ENCODE measurements at places on chromosomes 11 and 22. TPM values are rescaled to one million over a fixed set of nuclear protein-coding genes. Genes with fewer than 3 reads are reported as not detected.

The TIMP3 gene
- total RNA-seq, result 6.1 TPM

The OLFML1 gene
- total RNA-seq, result not detected

The SLC29A2 gene
- total RNA-seq, result 6.6 TPM

The PNPLA3 gene
- total RNA-seq, result 7.6 TPM

The PEX16 gene
- 23.4 TPM for total RNA-seq

GRCh38 chr11:103923451-103923931 lies 112.9 kb upstream of the DDI1 start:
- no peak for DNase-seq

- no peak for DNase-seq
Measured at GRCh38 chr11:110805756-110806155, 93.5 kb upstream of the ARHGAP20 start.

DNA sequence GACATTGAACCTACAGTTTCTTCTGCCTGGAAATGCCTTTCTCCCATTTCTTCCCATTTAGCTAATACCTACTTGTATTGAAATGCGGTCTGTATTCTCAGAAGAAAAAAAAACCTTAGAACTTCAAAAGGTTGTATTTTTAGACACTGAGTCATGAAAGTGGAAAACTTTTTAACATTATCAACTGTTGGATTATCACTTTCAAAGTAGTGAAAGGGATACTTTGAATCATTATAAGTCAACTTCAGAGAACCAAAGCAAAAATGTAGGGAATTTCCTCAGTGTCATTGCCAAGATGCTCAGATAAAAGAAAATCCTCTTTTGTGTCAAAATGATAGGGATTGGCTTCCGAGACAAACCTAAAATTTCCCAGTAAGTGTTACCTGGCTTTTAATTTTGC lies 6.6 kb downstream of the HOATZ start:
- DNase-seq, result no peak

GRCh38 chr22:23055449-23056179 lies 14.7 kb upstream of the GNAZ start:
- no peak for DNase-seq

- DNase-seq, result no peak
Measured at GRCh38 chr11:45926001-45926401, 3.5 kb downstream of the LARGE2 start.

- no peak for DNase-seq
Measured at GRCh38 chr11:89015614-89016013, 50.2 kb downstream of the GRM5 start.

DNA sequence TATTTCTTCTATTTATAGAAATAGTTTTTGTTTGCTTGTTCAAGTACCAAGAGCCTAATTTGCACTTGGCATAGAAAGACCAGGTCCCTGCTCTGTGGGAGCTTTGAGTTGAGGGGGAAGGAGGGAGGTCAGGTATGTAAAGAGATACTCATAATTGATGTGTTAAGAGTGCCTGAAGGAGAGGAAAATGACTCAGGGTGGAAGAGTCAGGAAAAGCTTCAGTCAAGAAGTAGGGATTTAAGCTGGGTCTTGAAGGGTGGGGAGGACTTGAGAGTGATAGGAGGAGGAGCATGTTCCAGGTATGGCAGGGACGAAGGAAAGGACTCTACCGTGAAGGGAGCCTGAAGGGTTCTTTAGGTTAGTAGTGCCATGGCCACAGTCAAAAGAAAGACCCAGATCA lies 9.0 kb downstream of the RBX1 start:
- no peak for DNase-seq

GRCh38 chr22:45830531-45831245 lies 146.3 kb downstream of the WNT7B start:
- DNase-seq, result no peak

GRCh38 chr11:79439410-79439885 lies 1.4 kb downstream of the TENM4 start:
- DNase-seq, result no peak

- DNase-seq, result no peak
Measured at GRCh38 chr11:91630916-91631673, 593.5 kb upstream of the FAT3 start.

DNA sequence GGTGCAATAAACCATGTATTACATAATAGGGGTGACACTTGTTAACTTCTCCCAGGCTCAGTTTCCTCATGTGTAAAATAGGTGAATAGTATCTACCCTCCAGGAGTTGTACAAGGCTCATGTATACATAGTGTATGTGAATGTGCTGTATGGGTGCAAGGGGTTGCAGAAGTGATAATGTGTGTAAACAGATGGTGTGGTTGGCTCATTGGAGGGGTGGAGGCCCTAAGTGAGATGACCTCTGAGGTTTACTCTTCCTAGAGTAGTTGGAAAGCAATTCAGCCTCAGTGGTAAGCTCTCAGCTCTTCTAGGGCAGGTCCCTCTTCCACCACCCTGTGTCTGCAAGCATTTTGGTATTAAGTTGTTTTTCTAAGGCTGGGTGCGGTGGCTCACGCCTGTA lies 102.4 kb downstream of the PTPRJ start:
- no peak for DNase-seq

GRCh38 chr11:61297746-61298145 lies 2.6 kb upstream of the VWCE start:
- peak; percentile 88 for DNase-seq

DNA sequence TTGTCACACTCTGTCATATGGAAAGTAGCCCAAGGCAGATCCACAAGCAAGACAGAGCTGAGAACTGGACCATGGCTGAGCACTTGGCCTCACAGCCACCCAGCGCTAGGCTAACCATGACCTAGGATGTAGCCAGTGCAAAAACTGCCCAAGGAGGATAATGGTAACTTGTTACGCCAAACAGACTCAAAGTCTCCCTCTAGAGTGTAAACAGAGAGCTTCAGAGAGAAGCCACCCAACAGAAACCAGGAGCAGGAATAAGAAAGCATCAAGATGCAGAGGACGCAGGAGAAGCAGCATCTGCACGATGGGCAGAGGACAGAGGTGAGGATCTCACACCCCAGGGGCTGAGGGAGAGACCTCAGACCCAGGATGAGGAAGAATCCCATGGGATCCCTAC lies 97.9 kb downstream of the RCN1 start:
- no peak for DNase-seq

GRCh38 chr11:111541254-111542061 lies 938 bp downstream of the LAYN start:
- no peak for DNase-seq

DNA sequence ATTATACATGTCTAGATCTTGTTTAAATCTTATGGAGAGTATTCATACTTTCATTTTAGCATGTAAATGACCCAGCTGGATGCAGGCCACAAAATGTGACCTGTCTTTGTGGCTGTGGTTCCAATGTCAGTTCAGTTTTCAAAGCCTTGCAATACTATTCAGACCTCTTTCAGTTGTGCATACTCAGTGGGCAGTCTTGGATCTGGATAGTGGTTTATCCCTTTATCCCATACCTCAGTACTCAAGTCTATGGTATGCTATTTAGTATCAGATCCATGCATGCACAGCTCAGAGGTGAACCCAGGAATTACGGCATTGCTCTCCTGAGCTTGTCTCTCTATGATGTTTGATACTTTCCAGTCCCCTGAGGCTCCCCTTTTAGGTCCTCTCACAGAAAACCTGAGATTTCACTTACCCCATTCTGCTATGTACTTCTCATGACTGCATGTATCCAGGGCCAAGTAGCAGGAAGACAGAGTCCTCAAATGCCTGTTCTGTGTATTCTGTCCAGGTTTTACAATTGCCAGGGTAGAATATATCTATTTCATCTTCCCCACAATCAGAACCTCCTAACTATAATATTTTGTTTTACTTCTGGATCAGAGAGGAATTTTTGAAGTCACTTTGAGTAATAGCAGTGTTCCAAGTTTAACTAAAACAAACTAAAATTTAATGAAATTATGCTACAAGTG lies 6.9 kb upstream of the P4HA3 start:
- no peak for DNase-seq

DNA sequence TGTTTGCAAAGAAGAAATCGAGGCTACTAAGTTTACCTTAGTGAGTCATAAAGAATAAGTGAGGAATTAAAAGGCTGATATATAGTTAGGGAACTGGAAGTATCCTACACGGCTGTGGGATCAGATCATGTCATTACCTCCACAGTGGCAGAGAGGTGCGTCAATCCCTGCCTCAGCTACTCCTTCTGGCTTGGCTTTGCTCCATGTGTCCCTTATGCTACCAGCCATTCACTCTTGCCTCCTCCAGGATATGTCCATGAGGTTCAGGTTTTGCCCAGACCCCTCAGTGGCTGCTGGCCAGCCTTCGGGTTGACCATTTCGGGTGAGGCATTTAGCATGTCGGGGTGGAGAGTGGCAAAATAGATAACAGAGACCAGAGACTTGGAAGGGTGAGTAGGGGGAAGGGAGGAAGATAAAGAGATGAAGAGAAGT lies 153.4 kb downstream of the LDLRAD3 start:
- DNase-seq, result no peak

DNA sequence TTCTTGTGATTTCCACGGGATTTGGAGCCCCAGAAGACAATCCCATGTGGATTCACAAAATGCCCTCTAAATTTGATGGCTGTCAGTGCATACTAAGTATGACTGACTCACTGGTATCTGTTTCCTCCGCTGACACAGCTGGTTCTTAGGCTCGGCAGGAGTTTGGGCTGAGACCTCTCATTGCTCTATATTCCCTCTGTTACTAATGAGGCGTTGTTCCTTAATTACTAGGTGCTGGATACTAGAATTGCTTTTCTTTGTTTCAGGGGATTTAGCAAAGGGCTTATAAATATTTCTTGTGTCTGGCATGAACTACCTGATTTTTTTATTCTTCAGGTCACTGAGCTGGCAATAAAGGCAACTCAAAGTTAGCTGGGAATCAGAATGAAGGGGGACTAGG lies 53.2 kb upstream of the EHF start:
- no peak for DNase-seq

GRCh38 chr11:119484741-119485605 lies 62.0 kb upstream of the THY1 start:
- no peak for DNase-seq

GRCh38 chr11:95239871-95240649 lies 9.1 kb upstream of the SESN3 start:
- no peak for DNase-seq

DNA sequence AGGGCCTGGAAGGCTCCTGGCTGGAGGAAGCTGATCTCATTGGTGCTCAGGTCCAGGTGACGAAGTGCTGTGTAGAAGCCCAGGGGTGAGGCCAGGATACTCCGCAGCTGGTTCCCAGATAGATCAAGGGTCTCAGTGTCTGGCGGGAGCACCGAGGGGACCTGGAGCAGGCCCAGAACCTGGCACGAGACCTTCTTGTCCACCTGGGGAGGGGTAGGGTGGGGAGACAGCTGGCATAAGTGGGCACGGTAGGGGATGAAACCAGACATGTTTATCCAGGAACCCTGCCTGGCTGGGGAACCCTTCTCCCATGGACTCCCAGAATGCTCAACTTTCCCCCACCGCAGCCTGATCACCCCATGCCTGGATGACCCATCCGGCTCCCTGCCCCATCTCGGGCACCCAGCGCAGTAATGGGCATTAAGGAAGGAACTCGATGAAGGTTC lies 9.2 kb downstream of the LRRC32 start:
- no peak for DNase-seq

DNA sequence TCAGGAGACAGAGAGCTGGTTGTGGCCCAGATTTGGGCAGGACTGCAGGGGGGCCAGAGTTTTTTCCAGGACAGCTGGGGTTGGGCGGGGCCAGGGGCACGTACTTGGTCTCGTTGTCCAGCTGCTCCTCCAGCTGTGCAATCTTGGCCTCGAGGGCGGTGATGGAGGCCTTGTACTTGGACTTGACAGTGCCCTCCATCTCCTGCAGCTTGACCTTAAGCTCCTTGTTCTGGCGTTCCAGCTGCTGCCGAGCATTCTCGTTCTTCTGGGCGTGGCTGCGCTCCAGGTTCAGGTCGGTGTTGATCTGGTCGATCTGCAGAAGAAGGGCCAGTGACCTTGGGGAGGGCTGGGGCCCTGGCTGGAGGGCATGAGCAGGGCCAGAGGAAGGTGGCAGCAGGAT lies 32.1 kb downstream of the APOL1 start:
- no peak for DNase-seq

GRCh38 chr11:19975414-19975990 lies 184.8 kb downstream of the DBX1 start:
- no peak for DNase-seq

All from epithelial cell of proximal tubule (primary cell).